HCEC 1CT (cell line): ENCODE measurements at places on chromosomes 11 and 22.

- DNase-seq: no peak
Measured at GRCh38 chr11:89484896-89485295, 6.3 kb downstream of the NOX4 start.

GRCh38 chr11:29025001-29025400 is 916.8 kb downstream of the METTL15 start:
- no peak for DNase-seq

DNA sequence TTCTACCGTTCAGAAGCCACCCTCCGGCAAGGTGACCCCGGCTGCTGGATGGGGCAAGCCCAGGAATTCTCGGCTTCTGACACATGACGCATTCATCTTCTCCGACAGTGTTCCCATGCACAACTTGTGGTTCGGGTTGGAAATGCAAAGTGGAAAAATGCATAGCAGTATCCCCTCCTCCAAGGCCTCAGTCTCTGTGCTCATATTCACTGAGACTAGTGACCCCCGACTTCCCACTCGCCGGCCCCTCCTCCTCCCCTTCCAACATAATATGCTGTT is 70.0 kb upstream of the NTM start:
- no peak for DNase-seq

DNA sequence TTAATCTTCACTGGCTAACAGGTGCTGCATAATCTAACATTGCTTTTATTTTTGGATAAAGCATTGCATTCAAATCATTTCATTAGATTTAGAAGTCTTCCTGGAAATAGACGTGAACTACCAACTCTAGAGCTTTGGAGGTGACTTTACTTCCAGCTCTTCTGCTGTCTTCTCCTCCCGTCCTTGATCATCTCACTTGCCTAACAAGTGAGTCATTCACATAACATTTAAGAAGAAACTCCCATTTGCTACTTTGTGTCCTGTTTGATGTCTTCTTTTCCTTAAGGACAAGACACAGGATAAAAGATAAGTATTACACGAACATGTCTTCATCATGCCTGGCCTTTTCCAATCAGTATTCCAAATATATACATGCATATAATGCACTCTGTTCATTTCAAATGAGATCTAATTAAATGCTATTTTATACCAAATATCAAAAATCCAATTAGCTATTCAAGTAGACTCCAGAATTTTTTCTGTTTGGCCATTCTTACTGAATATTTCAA is 88.3 kb downstream of the BDNF start:
- DNase-seq: no peak

GRCh38 chr11:116986521-116987105 is 111.6 kb downstream of the SIK3 start:
- peak; percentile 93 for DNase-seq

GRCh38 chr11:118010738-118011461 is 24.7 kb downstream of the IL10RA start:
- no peak for DNase-seq

- DNase-seq: no peak
Measured at GRCh38 chr22:40322021-40322420, 24.3 kb upstream of the ADSL start.

DNA sequence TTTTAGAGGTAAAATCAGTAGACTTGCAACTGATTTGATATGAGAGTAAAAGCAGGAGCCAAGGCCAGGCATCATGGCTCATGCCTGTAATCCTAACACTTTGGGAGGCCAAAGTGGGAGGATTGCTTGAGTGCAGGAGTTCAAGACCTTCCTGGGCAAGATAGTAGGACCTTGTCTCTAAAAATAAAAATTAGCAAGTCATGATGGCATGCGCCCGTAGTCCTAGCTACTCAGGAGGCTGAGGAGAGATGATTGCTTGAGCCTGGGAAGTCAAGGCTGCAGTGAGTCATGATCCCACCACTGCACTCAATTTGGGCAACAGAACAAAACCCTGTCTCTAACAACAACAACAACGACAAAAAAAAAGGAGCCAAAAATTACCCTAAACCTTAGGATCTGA is 13.5 kb downstream of the SGSM3 start:
- DNase-seq: peak; percentile 41

- peak; percentile 97 for DNase-seq
Measured at GRCh38 chr11:110524238-110524637, 94.5 kb downstream of the FDX1 start.

GRCh38 chr11:134341805-134342571 is 10.2 kb downstream of the GLB1L2 start:
- DNase-seq: no peak

GRCh38 chr11:125869521-125869920 is 17.9 kb upstream of the HYLS1 start:
- DNase-seq: no peak

DNA sequence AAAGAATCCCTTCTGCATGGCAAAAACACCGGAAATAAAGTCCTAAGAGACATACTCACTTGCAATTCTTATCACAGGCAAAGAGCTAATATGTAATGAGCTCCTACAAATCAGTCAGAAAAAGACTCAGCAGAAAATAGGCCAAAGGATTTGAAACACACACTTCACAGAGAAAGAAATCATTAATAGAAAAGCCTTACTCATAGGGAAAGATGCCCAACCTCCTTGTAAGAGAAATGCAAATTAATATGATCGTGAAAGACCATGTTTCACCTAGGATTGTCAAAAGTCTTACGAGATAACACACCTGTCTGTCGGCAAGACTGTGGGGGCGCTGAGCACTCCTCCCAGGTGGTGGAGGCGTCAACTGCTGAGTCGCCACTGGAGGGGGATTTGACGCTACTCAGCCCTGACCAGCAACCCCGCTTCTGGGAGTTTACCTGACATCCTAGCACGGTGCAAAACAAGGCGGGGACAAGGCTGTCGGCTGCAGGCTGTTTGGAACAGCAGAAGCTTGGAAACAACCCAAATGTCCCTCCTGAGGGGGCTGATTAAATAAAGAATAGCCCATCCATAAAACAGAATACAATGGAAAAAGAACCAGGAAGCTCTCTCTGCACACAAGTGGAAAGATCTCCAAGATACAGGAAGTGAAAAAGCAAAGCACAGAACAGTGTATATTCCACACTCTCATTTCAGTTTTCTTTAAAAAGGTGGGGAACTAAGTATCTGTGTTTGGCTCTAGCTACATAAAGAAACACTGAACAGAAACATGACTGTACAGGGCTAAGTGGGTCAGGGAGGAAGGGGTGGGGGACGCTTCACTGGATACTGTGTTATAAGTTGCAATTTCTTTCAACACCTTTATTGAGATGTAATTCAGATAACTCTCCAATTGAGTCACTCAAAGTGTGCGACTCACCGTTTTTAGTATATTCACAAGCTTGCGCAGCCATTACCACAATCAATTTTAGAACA is 11.5 kb downstream of the CSNK1E start:
- DNase-seq: no peak

DNA sequence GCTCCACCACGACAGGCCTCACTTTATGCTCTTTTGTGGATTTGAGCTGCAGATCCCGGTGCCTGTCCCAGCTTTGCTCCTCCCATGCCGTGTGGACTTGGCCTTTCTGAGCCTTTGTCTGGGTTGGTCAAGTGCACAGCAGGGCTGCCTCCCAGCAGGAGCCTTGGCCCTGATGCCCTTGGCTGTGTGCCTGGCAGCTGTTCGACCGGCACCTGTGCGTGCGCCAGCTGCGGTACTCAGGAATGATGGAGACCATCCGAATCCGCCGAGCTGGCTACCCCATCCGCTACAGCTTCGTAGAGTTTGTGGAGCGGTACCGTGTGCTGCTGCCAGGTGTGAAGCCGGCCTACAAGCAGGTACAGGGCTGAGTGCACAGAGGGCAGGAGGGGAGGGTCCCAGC is 46.5 kb downstream of the MYO7A start:
- DNase-seq: no peak

DNA sequence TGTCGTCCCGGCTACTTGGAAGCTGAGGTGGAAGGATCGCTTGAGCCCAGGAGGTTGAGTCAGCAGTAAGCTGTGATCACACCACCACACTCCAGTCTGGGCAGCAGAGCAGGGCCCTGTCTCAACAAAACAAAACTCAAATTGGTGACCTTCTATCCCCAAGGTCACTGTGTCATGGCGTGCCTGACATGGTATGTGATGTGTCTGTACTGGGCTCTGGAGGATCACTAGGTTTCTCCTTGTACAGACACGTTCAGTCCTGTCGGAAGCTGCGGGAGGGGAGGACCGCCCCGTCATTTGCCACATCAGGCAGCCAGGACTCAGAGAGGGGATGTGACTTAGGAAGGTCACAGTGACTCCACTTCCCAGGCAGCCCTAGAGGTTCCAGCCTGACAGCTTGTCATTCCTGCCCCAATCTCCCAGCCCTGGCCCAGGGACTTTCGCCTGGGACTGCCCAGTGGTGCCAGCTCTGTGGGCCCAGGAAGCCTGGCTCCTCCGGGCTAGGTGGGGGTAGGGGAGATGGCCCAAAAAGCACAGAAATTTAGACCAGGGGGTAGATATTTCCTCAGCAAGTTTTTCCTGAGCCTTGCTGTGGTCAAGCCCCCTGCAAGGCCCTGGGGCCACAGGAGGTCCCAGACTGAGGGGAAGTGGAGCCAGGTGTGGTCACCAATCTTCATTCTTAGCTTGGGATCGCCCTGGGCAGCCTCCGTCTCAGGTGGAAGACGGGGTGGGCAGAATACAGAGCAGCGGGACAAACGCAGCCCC is 53.2 kb downstream of the TRIOBP start:
- DNase-seq: peak; percentile 76

DNA sequence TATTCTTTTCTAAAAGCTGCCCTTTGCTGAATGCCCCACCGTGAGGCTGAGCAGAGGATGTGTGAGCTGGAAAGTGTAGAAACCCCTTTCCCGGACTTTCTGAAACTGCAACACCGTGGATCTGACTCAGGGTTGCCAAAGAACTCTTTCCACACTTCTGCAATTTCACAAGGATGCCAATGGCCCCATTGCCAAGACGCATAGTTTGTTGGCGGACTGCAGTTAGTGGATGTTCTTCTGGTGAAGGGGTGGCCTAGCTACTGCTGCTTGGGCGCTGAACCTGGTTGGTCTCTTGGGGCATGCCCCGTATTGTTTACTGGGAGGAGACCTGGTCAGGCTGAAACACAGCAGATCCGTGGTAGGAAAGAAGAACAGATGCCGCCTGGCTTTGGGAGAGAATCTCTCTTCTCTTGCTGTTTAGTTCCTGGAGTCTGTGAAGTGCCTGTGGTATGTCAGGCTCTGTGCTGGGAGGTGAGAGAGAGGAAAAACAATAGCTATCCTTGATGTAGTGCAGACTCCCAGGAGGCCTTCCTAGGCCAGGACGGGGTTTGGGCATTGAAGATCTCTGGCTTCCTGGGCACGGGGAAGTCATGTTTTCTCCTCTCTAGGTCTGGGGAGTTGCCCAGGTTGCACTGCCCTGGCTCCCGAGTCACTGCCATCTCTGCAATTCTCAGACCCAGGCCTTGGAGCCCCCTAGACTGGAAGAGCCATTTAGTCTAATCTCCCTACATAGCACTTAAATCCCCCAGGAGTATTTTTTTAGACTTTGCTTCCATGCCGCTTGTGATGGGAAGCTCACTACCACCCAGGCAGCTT is 26.9 kb downstream of the CD82 start:
- no peak for DNase-seq

GRCh38 chr22:25475257-25476022 is 89.0 kb upstream of the GRK3 start:
- DNase-seq: no peak

DNA sequence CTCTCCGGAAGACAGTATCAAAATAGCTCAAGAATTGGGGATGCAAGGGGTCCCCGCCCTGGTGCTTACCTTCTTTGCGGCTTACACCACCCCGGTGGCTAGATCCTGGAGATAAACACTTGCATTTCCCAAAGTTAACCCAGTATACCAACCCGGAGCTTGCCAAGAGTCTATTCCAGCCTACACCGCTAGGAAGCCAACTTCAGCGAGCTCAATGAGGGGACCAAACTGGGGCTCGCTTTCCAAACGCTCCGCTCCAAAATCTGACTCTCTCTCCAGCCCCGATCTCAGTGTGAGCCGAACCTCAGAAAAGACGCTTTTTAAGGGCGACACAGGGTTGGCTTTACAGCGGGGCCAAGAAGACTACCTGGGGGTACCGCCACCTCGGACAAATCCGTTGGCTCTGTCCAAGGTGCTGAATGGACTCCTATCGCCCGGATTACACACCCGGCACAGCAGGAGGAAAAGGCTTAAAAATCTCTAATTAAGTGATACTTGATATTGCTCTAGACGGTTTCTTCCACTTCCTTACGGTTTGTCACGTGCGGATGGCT is 20.1 kb upstream of the BDNF start:
- peak; percentile 41 for DNase-seq

- DNase-seq: no peak
Measured at GRCh38 chr11:112728288-112728687, 232.9 kb upstream of the NCAM1 start.

GRCh38 chr22:48343461-48343860 is 1484.2 kb downstream of the BRD1 start:
- no peak for DNase-seq

DNA sequence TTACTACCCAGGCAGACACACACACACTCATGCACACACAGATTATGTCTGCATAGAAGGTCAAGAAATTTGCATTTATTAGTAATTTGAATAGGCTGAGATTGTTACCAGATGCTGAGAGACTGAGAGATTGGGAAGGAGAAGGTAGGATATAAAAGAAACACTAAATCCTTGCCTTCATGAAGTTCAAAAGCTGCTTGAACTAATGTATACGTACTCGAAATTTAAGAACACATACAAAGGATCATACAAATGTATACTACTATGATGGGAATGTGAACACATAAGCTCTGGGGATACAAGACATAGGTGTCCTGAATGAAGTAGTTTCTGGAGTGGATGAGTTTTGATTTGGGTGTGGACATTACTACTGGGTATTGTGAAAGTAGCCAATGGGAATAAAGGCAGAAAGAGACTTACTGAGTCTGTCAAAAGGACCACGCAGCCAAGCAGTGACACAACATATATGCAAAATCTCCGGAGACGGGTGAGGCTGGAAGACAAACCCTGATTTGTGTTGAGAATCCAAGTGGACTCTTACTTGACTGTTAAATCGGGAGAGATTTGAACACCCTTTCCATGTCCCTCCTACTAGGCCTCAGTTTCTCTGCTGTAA is 7.3 kb upstream of the PKNOX2 start:
- no peak for DNase-seq

- no peak for DNase-seq
Measured at GRCh38 chr11:33646629-33647028, 54.0 kb downstream of the C11orf91 start.

DNA sequence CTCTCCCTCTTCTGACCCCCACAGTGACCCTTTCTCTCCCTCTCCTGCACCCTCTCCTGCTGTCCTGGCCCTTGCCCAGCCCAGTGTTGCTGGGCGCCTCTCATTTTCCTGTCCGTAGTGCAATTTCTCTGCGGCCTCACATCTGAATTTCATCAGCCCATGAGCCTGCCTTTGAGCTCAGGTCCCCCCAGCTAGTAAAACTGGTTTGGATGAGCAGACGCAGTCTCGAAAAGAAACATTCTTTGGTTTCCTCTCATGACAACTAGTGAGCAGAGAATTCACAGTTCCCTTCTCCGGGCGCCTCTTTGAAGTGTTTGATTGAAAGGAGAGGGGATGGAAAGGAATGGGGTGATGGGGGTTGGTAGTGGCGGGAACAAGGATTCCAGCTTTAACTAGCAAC is 126.0 kb upstream of the CADM1 start:
- no peak for DNase-seq

GRCh38 chr11:42770444-42771065 is 541.2 kb upstream of the API5 start:
- DNase-seq: no peak

- no peak for DNase-seq
Measured at GRCh38 chr11:119615882-119616196, 113.2 kb downstream of the NECTIN1 start.

- no peak for DNase-seq
Measured at GRCh38 chr22:19107730-19108074, 14.5 kb downstream of the DGCR2 start.

GRCh38 chr22:23163665-23164064 is 16.6 kb upstream of the BCR start:
- DNase-seq: no peak
